ENCODE measurements at places on chromosomes 2 and 18.

- no peak for DNase-seq
Measured at GRCh38 chr2:144678736-144679135, 158.8 kb upstream of the ZEB2 start.

DNA sequence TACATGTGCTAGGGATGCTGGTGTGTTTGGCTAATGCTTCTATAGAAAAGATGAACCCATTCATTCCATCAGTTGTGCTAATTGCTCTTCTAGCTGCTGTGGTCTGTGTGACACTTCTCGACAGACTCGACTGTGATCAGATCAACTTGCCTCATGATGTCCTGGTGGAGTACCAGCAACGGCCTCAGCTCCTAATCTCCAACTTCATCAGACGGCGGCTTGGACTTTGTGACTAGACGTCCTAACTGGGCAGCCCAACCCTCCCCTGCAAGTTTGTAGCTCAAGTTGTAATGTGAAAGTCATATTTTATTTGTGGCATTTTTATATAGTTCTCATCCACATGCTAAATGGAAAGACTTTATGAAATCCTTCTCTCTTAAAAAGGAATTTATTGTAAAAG is 33.0 kb downstream of the UPP2 start:
- no peak for DNase-seq

- DNase-seq: no peak
Measured at GRCh38 chr2:79638410-79638809, 125.6 kb downstream of the CTNNA2 start.

GRCh38 chr2:3814706-3815245 is 111.4 kb downstream of the DCDC2C start:
- DNase-seq: no peak

DNA sequence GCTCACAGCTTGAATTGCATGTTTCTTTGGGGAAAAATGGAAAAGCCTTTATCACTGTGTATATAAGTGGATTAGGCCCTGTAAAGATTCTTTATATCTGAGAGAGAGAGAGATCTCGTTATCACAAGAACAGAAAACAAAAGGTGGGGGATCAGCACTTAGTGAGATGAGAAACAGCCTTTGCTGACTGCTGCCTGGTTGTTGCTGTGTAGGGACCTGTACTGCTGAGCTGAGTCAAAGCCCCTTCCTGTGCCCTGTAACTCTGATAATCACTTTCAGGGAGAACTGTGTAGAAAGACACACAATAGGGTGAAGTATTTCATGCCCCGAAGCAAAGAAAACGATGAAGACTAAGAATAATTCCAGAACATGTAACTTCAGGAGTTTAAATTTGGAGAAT is 30.6 kb upstream of the FAM237A start:
- no peak for DNase-seq

GRCh38 chr2:65922030-65922429 is 489.6 kb upstream of the SPRED2 start:
- no peak for DNase-seq

GRCh38 chr2:158153270-158154015 is 51.8 kb downstream of the UPP2 start:
- no peak for DNase-seq

DNA sequence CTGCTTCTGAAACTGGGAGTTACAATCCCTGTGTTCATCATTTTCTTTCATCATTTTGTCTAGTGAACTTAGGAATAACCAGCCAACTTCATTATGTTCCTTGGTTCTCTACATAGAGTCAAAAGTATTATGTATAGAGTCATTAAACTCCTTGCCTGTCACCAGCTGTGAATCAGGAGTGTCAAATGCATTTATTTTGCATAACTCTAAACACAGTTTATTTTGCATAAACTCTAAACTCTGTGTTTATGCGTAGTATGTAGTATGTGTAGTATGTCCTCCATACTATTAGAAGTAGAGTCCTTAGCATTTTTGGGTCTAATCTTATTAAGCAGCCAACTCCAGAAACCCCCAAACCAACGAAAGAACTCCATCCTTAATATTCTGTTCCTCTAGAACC is 164.4 kb downstream of the EVA1A start:
- DNase-seq: no peak

DNA sequence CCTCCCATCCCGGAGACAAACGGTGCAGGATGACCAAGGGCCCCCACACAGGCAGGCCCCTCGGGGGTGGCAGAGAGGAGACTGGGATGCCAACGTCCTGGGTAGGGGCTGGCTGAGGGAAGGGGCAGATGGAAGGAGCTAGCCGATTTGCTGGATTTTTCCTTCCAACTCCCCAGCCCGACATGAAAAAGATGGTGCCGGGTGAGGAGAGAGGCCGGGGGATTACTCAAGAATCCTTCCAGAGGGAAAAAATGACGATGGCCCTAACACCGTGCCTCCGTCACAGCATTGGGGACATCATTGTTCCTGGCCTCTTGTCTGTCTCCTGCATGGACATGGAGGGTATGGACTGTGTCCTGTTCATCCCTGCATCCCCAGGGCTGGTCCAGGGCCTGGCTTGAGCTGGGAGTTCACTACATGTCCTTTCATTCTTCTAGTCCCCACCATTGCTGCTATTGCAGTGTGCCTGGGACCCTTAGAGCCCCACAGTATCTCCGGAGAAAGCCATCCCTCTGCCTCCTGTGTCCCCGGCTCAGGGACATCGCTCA is 217.7 kb downstream of the TNS1 start:
- no peak for DNase-seq

- DNase-seq: no peak
Measured at GRCh38 chr18:8322486-8322885, 286.8 kb upstream of the RAB12 start.

DNA sequence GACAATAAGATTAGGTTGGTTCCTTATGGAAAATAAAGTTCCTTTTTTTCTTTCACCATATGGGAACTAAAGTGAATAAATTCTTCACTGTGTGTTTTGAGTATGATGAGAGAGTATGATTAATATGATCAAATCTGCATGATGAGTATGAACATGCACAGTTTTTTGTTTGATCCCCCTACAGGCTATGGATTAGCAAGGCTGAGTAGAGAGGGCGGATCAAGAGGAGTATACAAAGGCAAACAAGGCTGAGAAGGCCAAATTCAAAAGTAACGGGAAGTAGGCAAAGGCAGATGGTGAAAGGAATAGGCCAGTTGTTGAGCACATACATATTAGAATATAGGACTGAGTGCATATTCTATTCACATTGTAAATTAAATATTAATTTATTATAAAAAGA is 508.2 kb downstream of the LRRTM4 start:
- no peak for DNase-seq

All from effector CD4-positive, alpha-beta T cell (primary cell).